HFFc6 (cell line): ENCODE measurements at places on chromosomes 5 and 9. TPM values are rescaled to one million over a fixed set of nuclear protein-coding genes. Genes with fewer than 3 reads are reported as not detected.

DNA sequence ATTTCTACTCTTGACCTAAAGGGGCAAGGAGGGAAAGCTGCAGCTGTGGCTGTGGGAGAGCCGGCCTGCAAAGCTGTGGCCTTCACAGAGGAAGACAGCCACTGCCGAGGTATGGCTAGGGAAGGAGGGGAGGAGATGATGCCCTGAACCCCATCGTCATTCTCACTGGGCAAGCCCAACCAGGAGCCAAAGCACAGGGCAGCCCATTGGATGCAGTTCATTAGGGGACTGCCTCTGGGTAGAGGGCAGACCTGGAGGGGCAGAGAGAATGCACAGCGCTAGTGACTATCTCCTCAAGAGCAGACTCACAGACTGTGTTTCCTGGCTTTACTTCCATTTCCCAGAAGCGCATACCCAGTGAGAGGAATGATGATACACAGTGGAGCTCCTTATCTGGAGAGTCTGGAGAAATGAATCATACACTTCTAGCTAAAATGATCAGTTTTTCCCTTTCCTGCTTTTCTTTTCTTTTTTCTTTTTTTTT, 47.2 kb upstream of the TTC23L start:
- peak; percentile 35 for DNase-seq

DNA sequence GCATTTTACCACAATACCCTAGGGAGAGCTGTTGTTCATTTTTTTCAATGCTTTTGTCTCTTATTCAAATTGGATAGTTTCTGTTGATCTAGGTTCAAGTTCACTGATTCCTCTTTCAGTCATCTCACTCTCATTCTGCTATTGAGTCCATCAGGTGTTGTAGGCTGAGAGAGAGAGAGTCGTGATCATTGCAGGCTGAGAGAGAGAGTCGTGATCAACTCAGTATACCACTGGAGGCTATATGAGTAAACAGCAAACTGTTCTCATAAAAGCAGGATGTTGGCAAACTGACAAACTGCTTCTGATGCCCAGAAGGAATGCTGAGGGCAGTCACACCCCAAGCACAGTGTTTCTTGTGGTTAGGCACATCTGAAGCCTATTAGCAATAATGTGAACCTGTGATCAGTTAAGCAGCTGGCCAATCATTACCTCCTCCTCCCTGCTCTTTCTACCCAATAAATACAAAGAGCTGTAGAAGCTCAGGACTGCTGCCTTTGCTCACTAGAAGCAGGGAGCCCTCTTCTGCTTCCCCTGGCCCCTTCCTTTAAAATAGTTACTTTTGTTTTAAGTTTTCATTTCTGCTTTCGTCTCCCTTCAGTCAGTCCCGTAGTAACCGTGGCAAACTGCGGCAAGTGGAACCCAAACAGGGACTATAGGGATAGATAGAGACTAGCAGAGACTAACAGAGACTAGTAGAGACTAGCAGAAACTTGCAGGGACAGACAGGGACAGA, 476.1 kb upstream of the ACO1 start:
- DNase-seq, result peak; percentile 6

DNA sequence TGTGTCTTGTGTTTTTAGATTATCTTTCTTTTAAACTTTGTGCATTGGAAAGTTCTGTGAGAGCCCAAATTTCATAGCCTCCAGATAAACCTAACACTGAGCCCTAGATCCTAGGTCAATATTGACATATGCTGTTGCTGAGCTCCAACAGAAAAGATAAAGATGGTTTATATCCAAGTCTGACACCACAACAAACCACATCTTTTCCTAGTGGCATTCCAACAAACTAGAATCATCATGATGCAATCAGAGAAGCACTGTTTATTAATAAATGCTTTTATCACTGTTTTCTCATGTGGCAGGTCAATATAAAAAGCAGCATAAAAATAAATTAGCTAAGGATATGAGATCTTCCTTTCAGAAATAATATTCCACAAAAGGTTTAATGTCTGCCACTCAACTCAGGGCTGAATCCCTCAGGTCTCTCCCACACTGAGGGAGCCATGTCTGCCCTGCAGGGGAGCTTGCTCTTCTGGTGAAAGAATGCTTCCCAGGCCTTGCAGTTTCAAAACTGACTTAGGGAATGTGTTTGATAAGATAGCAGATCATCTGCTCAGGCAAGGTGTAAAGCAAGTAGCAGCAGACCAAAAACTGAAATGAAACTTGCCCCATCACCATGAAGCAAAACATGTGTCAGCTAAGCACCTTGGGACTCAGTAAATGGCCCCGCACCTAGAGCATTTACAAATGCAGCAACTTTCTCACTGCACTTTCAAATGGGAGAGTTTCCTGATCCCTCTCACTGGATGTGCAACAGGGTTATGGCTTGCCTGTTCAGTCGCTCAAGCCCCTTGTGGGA, 493.0 kb downstream of the AGTPBP1 start:
- peak; percentile 26 for DNase-seq

- DNase-seq, result no peak
Measured at GRCh38 chr5:146196459-146197048, 6.9 kb upstream of the RBM27 start.

The FAM200C gene
- total RNA-seq, result 2.3 to 3.0 TPM (median 2.6 TPM) in 3 replicates

The TERT gene
- 2,561 to 4,507 TPM (median 2,684 TPM) in 3 replicates for total RNA-seq
